ENCODE measurements at places on chromosomes 1 and 21.
A peak's percentile ranks its signal among the peaks of the same experiment; 100 is the strongest.

DNA sequence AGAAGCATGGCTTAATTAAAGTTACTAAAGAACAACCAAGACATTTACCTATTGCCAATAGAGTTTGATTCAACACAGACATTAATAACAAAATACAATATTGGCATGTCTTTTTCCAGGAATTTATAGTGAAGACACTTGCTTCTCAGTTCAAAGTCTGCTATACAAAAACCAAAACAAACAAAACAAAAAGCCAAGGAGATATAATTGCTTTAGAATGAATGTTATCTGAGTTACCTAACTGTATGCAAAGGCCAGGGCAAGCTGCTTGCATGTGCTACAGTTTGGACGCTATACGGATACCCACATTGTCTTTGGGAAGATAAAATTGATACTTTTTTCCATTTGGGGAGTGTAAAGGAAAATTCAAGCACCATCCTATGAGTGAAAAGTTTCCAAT lies 13.6 kb downstream of the FMO5 start:
- no peak for DNase-seq

GRCh38 chr1:186155594-186155993 lies 219.5 kb downstream of the TPR start:
- no peak for DNase-seq

- DNase-seq = no peak
Observed at GRCh38 chr1:190244406-190244805, 233.3 kb downstream of the BRINP3 start.

DNA sequence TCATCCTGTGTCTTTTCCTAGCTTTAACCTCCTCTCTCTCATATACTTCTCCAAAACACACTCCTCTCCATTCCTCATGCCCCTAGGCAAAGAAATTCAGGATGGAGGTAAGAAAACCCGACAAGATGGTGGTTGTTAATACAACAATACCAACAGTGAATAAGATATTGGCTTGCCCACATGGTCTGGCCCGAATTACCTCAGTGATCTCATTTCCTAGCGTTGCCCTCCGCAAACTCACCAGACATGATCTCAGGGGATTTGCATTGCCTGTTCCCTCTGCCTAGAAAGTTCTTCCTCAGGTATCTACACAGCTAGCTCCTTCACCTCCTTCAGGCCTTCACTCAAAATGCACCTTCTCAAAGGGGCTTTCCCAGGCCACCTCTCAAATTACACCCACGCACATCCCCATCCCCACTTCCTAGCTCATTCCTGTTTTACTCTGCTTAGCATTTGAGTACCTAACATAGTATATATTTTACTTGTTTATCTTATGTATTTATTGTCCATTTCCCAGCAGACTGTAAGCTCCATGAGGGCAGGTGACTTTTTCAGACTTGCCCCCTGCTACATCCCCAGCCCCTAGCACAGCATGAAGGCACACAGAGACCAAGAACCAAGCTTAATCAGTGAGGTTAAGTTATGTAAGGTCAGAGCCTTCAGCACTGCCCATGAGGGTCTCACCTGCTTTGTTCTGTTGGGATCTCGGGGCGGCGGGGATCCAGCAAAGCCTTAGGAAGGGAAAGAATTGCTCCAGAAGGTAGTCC lies 10.2 kb upstream of the UBR4 start:
- DNase-seq = no peak

DNA sequence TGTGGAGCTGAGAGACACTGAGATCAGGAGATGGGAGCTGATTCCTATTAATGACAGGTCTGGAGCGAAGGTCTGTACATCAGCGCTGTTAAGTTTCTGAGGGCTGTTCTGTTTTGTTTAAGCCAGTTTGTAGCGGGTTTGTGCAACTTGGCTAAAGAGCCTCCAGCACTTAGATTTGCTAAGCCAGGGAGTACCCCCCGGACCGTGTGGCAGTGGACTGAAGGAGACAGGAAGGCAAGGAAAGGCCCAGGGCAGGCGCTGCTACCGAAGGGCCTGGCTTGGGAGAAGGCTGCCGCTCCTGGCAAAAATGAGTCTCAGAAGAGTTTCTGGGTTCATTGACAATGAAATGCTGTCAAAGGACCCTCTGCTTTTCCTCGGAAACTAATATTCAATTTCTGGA lies 139.3 kb upstream of the ZNF644 start:
- no peak for DNase-seq

DNA sequence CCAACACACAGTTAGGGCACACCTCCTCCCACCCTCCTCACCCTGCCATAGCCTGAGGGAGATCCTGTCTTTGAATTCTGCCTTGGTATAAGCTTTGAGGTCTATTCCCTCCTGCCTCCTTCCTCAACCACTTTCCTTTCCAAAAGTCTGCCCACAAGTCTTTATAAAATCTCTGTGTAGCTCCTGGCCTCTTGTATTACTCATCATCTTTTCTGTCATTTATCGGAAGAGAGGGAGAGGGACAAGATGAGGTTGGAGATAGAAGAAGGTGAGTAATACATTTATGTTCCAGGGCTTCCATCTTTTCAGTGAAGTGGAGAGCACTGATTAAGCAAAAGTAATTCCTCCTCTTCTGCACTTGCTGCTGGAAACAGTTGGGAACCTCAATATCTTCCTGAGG lies 30.5 kb upstream of the EFCAB14 start:
- no peak for DNase-seq

DNA sequence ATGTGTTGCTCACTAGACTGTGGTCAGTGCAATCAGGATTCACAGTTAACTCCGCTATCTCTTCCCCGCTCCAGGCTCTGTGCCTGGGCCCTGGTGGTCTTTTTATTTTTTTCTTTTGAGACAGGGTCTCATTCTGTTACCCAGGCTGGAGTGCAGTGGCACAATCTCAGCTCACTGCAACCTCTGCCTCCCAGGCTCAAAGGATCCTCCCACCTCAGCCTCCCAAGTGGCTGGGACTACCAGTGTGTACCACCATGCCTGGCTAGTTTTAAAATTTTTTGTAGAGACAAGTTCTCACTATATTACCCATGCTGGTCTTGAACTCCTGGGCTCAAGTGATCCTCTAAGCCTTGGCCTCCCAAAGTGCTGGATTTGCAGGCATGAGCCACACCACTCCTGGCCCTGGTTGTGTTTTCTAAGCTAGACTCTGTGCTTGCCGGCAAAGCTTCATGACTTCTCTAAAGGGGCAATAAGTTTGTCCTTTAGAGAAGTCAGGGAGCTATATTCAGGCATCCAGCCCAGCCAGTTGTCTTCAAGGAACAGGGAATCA lies 1.4 kb downstream of the RCSD1 start:
- no peak for DNase-seq

- DNase-seq = no peak
Observed at GRCh38 chr1:179311149-179311700, 17.6 kb downstream of the SOAT1 start.

DNA sequence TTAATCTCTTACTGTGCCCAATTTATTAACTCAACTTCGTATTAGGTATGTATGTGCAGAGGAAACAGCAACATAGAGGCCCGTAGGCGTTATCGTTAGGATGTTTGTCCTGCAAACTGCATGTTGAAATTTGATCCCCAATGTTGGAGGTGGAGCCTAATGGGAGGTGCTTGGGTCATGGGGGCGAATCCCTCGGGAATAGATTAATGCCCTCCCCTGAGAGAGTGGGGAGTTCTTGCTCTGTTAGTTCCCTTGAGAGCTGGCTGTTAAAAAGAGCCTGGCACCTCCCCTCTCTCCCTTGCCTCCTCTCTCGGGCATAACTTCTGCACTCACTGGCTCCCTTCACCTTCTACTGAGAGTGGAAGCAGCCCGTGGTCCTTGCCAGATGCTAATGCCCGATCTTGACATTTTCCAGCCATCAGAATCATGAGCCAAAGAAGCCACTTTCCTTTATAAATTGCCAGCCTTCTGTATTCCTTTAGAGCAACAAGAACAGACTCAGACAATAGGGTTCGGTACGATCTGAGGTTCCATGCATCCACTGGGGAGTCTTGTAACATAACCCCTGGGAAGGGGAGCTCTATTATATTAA lies 149.0 kb upstream of the RAB4A start:
- no peak for DNase-seq

DNA sequence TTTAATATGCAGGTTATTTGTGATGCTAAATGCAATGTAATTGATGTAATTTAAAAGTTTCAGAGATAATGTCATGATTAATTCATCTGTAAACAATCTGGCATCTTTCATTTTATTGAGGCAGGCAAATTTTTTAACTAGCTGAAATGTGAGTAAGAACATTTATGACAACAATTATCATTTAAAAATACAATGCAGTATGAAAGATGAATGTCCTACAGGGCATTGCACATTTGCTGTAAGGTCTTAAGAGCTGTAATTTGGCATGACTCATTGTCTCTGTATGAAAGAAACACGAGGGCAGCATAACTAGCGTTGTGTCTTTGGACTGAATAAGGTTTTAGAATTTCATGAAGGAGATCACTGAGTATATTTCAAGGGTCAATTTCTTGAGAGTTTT lies 642.8 kb downstream of the PLA2G4A start:
- DNase-seq = no peak

DNA sequence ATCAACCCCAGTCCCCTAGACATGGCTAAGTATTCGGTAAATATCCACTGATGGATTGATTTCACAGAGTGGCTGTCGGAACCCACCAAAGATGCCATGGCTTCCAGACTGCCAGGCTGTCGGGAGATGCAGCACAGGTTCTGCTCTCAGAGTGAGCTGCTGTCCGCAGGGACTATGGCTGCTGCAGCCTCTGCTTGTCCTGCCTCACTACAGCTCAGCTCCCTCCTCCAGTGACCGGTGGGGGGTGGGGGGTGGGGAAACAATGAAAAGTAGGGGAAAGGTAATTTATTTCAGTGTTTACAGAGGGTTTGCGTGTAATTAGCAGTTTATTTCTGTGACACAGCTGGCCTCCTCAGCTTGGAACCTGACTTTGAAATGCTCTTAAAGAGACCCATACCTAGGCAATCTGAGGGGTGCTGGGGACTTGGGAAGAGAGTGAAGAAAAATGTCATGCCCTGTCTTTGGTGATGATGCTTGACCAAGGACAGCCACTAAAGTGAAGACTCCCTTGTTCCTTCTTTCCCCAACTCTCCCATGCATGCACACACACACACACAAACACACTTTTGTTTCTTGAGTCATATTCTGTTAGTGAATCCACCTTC lies 109.0 kb downstream of the CACNA1E start:
- no peak for DNase-seq

- DNase-seq = no peak
Observed at GRCh38 chr1:27345272-27345671, 3.5 kb downstream of the SYTL1 start.

DNA sequence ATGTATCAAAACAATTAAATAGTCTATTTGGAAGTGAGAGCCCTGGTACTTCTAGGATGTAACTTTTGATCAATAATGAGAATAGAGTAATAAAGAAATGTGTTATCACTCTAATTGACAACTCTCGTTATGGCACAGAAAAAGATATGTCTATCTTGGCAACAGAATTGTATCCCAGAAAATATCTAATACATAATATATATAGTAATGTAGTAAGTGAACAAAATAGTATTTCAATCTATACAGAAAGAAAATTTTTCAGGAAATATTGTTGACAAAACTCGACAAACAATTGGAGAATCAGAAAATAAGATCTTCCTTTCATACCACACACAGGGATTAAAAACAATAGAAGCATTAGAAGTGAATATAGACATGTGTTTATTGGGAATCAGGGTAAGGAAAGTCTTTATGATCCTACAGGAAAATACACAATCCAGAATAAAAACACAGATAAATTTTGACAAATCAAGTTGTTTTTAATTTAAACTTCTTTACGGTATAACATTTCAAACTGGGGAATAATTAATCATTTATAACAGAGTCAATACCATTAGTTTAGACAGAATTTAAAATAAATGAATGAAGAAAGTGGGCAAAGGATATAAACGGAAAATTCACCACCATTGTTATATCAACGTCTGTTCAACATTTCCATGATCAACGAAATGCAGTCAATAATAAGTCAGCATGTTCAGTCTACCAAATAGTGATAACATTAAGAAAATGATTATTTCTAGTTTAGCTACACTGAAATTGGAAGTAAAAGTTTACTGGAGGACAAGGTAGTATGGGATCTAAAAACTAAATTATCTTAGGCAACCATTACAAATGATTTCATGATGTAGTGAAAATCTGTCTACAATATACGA lies 1526.5 kb upstream of the TPTE start:
- DNase-seq = no peak

GRCh38 chr1:168410464-168410863 lies 129.8 kb downstream of the TBX19 start:
- DNase-seq = no peak

DNA sequence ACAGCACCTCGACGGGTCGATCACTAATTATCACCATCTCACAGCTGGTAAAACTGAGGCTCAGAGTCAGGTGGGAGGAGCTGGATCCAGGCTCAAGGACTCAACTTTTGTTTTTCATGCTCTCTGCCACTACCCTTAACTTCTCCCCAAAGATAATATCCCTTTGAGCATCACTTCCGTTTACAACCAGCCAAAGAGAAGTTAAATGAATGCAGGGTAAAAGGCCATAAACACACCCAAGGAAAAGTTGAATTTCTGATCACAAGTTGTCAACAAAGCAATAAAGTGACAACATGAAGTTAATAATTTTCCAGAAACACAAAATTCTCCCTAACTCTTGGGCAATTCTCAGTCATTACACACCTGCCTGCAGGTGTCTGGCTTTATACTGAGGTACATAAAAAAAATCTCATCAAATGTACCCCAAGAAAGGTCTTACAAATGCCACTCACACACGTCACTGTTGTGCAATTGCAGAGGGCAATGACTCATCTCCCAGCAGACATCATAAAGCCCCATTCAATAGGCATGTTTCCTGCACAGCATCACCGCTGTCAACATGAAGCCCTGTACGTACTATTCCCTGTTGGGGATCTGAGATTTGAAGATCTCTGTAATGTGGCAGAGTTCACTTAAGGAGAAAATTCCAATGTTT lies 3.4 kb downstream of the OR2T11 start:
- DNase-seq = no peak

DNA sequence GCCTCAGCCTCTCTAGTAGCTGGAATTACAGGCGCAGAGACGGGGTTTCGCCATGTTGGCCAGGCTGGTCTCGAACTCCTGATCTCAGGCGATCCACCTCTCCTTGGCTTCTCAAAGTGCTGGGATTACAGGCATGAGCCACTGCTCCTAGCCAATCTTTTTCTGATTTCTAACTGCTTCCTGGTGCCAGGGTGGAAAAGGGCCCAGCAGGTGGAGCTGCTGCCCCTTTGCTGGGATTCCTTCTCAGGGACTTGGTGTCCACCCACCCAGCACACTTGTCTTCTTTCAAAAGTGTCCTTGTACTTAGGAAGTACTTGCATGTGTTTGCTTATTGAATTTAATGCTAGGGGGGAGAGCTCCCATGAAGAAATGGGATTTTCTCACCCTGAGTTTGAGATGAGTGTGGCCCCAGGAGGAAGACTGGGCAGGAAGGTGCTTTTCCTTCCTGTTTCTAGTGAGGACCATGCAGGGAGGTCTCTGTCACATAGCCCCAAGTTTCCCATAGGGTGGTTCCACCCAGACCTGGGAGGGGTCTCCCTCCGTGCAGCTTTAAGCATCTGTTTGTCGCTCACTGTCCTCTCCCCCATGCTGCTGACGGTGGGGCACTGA lies 14.2 kb downstream of the UTP11 start:
- DNase-seq = peak; percentile 27

GRCh38 chr1:64282351-64282750 lies 78.9 kb downstream of the UBE2U start:
- peak; percentile 2 for DNase-seq

Measured in cerebellum (tissue), 4 donors.